Activated naive CD8-positive, alpha-beta T cell treated with anti-CD3 and anti-CD28 coated beads, Interleukin-2, amount 10 ng/mL, durations not matched to agents 7 days and 5 days (primary cell): ENCODE measurements at places on chromosomes 16 and 17.

- DNase-seq = no peak
Observed at GRCh38 chr16:24645739-24646645, 83.5 kb upstream of the TNRC6A start.

DNA sequence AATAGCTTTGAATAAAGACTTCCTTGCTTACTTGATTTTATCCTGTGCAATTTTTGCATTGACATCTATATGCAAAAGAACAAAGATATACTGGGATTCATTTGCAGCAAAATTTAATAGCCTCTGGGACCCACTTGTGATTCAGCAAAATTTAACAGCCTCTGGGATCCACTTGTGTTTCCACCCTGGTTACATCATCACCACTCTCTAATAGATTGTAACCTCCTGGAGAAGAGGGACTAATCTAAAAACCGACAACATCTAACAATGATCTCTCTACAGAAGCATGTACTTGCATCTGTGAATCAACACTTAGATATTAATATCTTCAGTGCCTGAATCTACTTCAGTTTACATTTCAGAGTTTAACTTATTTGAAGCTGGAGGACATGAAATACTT is 202.0 kb upstream of the CPHXL start:
- DNase-seq = no peak

DNA sequence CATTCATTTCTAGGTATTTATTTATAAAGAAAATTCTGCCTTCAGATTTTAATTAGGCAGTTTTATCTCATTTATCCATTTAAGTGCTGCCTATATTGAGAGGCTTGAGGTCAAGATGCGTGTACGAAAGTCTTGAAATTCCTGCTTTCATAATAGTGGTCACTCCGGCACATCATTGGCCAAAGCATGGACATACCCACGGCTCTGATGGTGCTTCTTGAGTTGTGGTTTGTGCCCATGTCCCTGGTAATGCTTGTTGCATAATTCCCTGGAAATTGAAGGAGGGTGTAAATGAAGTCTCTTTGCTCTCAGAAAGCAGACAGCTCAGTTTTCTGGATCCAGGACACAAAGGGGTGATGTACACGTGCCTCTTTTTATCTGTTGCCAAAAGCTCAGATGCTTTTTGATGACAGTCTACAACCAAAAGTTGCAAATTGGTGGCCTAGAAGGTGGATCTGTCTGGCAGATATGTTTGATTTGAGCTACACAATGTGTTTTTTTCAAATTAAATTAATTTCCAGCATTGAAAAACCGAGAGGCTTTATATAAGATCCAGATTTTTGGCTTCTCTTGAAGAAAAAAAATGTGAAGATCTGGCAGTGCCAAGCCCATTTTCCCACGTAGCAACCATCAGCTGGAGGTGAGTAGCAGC is 94.4 kb downstream of the SHISA9 start:
- DNase-seq = no peak

DNA sequence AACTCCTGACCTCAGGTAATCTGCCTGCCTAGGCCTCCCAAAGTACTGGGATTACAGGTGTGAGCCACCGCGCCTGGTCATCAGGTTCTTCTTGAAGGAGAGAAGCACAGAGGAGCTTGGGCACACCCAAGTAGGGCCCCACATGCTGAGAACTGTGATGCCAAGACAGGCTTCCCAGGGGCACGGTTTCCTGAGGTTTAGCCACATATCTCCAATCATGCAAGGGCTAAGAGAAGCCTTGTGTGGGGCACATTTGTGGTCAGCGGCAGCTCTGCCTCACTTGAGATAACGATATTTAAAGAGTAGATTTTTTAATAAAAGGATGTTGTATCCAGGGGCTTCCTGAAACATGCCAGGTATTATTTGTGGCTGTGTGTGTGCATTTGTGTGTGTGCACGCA is 46.9 kb downstream of the CUEDC1 start:
- no peak for DNase-seq

DNA sequence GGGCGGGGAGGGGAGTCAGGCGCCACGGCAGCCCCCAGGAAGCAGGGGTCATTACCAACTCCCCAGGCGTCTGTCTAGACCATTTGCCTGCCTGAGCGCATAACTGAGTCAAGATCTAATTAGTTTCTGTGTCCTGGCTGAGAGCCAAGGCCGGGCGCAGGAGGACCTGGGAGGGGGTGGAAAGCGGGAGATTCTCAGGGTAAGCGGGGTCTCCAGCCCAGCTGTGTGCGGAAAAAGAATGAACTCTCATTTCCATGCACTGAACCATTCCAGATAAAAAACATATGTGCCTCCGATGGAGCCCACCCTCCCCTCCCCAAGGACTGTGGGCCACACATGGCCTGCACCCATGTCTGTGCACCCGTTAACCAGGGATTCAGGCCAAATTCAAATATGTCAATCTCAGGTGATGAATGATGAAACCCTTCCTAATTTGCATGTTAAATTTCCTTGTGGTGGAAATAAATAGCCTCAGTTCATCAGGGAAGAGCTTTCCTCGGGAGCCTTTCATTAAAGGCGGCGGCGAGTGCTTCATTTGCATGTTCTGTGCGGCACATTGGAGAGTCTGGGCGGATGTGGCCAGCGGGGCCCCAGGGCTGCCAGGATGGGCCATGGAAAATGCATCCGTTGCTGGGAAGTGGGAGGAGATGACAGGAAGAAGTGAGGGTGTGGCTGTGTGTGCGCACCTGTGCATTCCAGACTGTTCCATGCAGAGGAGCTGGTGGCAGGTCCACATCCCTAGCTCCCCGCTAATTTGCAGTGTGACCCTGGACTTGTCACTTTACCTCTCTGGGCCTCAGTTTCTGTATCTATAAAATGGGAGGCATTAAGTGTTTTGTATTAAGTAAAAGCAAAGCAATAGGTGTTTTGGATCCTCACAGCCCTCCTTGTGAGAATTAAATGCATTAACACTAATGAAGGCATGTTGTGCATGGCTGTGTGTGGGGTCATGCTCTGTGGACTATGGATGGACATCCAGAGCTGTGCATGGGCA is 151.1 kb downstream of the SDK2 start:
- DNase-seq = no peak

DNA sequence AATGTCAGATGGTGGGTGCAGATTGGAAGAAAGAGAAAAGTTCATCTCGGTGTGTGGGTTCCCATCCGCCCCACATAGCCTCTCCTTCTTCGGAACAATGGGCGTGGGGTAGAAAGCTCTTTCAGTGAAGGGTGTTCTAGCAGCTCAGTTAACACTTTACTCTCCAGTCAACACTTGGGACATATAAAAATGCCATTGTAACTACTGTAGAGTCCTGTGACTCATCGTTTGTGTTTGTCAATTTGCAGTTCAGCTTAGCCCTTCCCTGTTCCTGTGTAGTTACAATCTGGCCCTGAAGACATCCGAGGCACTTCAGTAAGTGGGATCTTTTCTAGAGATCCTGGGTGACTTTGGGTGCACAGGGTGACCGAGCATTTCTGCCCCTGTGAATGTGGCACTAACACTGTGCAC is 11.5 kb upstream of the CLEC18C start:
- no peak for DNase-seq
